Adrenal gland (tissue), 19 donors: ENCODE measurements at places on chromosomes 4 and X.

DNA sequence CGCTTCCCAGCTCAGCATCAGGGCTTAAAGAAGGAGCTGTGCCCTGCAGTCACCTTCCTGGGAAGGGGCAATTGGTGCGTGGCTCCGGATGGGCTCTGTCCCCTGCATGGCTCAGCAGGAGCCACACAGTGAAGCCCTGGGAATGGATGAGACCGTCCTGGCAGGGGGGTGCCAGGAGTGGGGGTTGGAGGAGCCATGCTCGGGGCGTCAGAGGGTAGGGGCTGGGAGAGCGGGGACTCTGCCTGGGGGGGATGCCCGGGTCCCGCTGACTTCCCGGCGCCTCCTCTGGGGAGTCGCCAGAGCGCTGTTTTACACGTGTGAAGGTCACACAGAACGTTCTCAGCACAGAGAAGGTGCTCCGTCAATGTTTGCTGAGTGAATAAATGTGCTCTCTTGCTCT, 184.1 kb downstream of the AFAP1 start:
- no peak overlapping the region for H3K27ac ChIP-seq
- no peaks in the 10 kb centered on the region for H3K27me3 ChIP-seq
- no peaks in the 10 kb centered on the region for H3K36me3 ChIP-seq
- H3K4me3 ChIP-seq: no peak overlapping the region
- DNase-seq: no peak

DNA sequence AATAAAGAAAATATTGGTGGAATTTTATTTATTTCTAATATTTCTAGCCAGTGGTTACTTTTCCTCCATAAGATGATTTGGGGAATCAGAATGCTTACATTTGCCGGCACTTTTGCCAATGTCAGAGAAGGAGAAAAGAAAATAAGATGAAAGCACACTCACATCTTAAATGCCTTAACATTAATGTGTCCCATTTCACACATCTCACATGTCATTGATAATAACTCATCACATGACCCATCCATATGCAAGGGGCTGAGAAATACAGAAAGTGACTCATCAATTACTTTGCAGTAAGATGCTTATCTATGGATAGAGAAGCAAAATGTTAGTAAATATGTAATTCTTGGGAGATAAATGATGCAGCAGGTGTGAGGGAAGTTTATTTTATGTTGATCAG, 1531.0 kb downstream of the PCDH7 start:
- H3K27me3 ChIP-seq: no peaks in the 10 kb centered on the region
- DNase-seq: no peak
- H3K27ac ChIP-seq: no peak overlapping the region
- no peak overlapping the region for H3K4me3 ChIP-seq

GRCh38 chr4:87304745-87305432, 17.8 kb downstream of the HSD17B13 start:
- H3K27me3 ChIP-seq: no peaks in the 10 kb centered on the region
- H3K4me1 ChIP-seq: no peaks in the 10 kb centered on the region
- H3K27ac ChIP-seq: no peak overlapping the region
- DNase-seq: no peak

DNA sequence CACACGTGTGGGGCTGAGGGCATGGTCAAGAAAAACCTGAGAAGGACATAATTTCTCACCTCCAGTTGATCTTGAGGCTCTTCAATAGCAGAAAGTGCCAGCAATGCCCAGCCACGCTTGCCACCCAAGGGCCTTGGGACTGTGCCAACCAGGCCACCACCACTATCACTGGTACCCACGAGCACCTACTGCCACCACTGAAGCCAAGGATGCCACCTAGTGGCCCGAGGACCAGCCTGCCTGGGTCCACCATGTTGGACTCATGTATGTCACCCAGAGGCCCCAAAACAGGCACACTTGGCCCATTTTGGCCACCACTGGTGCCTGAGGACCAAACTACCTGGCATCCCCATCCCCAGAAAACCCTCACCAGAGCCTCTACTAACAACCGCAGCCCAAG, 191.8 kb downstream of the ADAM29 start:
- no peaks in the 10 kb centered on the region for H3K4me1 ChIP-seq
- no peak for DNase-seq
- no peaks in the 10 kb centered on the region for H3K36me3 ChIP-seq
- H3K4me3 ChIP-seq: no peak overlapping the region

DNA sequence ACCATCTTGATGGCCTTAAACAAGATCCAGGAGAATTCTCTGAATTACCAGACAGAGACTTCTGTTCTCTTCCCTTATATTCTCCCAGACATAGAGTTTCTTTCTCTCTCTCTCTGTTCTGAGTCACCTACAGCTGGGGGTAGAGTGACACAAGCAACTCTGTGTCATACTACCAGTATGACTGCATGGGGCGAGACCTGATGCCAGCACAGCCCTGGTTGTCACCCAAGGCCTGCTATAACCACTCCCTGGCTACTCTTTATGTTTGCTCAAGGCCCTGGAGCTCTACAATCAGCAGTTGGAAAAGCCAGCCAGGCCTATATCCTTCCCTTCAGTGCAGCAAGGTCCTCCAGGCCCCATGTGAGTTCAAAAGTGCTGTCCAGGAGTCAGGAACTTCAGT, 114.2 kb upstream of the TENT5D start:
- H3K27me3 ChIP-seq: no peaks in the 10 kb centered on the region
- H3K4me3 ChIP-seq: no peak overlapping the region
- H3K36me3 ChIP-seq: no peaks in the 10 kb centered on the region
- H3K27ac ChIP-seq: no peak overlapping the region
